ENCODE measurements at places on chromosomes 5 and 9. TPM values are rescaled to one million over a fixed set of nuclear protein-coding genes. Genes with fewer than 3 reads are reported as not detected.

GRCh38 chr5:111259636-111260035, 35.5 kb downstream of the CAMK4 start:
- no peak for DNase-seq

DNA sequence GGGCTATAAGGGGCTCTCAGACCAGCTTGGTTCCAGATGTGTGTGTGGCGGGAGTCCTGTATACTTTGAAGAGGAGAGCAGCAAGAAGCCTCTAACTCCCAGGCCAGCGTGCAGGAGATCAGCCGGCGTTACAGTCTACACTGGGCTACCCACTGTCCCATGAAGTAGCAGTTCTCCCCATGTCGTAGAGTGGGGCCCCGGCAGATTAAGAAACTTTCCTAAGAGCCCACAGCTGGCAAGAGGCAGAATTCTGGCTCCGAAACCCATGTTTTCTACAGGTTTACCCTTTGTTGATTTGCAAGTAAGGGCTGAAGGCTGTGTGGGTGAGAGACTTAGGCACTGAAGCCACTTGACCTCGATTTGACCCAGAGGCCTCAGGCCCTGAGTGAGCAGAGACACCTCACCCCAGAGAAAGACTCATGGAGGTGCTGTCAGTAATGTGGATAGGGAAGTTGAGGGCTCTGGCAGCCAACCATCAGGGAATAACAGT, 881 bp upstream of the B4GALT1 start:
- peak; percentile 29 for DNase-seq

DNA sequence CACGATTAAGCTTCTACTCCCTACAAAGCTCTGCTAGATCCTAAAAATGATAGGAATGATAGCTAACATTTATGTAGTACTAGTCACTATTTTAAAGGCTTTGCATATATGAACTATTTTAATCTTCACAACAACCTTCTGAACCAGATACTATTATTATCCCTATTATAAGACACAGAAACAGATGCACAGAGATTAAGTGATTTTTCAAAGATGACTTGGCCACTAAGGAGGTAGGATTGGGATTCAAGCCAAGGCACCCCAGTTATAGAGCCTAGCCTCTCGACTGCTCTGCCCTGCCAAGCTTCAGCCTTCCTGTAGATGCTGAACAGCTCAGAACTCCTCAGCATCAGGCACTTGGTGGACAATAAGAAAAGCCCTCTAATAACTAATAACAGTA, 200.9 kb upstream of the PTGER4 start:
- DNase-seq, result no peak

Gene SPINK5
- 0.91 TPM for total RNA-seq

- DNase-seq, result no peak
Measured at GRCh38 chr5:123856766-123857165, 344.8 kb downstream of the CSNK1G3 start.

GRCh38 chr5:37835380-37835973, 4.4 kb downstream of the GDNF start:
- DNase-seq, result no peak

GRCh38 chr5:142669477-142669876, 16.4 kb downstream of the FGF1 start:
- DNase-seq, result no peak

Measured in kidney (tissue), 22 donors.